ENCODE measurements at places on chromosomes 12 and 14. TPM values are rescaled to one million over a fixed set of nuclear protein-coding genes. Genes with fewer than 3 reads are reported as not detected.

- H3K4me1 ChIP-seq, result no peaks in the 10 kb centered on the region
- no peak overlapping the region for H3K4me3 ChIP-seq
- no peak for DNase-seq
- no peaks in the 10 kb centered on the region for H3K36me3 ChIP-seq
- H3K27me3 ChIP-seq, result peaks cover 6% of the 10 kb centered on the region
- no peak overlapping the region for H3K27ac ChIP-seq
Measured at GRCh38 chr12:116659771-116660481, 77.9 kb downstream of the SPRING1 start.

Gene SRRM4
- total RNA-seq, result not detected

- DNase-seq, result no peak
- no peak overlapping the region for H3K4me3 ChIP-seq
- H3K36me3 ChIP-seq, result no peaks in the 10 kb centered on the region
- H3K4me1 ChIP-seq, result peaks cover 22% of the 10 kb centered on the region
Measured at GRCh38 chr12:12803186-12803585, 10.0 kb upstream of the DDX47 start.

GRCh38 chr12:40583743-40584142 is 108.5 kb upstream of the CNTN1 start:
- H3K4me3 ChIP-seq, result no peak overlapping the region
- H3K36me3 ChIP-seq, result no peaks in the 10 kb centered on the region
- no peak for DNase-seq
- no peak overlapping the region for H3K27ac ChIP-seq
- H3K4me1 ChIP-seq, result no peaks in the 10 kb centered on the region
- no peaks in the 10 kb centered on the region for H3K27me3 ChIP-seq

DNA sequence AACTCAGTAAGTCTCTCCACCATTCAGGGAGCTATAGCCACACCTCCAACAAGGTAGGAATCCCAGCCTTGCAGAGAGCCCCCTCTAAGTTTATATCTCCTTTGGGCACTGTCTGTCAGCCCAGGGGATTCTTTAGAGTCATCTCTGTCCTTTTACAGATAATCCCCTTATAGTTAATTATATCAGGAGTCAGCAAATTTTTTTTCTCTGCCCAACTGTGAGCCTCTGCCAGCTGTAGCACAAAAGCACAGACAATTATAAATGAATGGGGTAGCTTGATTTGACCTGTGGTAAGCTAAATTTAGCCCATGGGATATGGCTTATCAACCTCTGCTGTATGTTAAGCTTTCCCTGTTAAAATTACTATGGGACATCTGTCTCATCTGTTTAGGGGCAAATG is 8.3 kb downstream of the CEP128 start:
- no peak for DNase-seq
- no peak overlapping the region for H3K4me3 ChIP-seq

- no peak overlapping the region for H3K27ac ChIP-seq
- peaks cover 59% of the 10 kb centered on the region for H3K36me3 ChIP-seq
- peaks cover 32% of the 10 kb centered on the region for H3K4me1 ChIP-seq
- no peak overlapping the region for H3K4me3 ChIP-seq
- DNase-seq, result no peak
- no peaks in the 10 kb centered on the region for H3K27me3 ChIP-seq
Measured at GRCh38 chr12:57095440-57095839, 6.5 kb downstream of the NAB2 start.

- no peak for DNase-seq
- no peaks in the 10 kb centered on the region for H3K27me3 ChIP-seq
- no peaks in the 10 kb centered on the region for H3K36me3 ChIP-seq
- no peaks in the 10 kb centered on the region for H3K4me1 ChIP-seq
- no peak overlapping the region for H3K4me3 ChIP-seq
Measured at GRCh38 chr12:20194171-20194570, 174.2 kb upstream of the PDE3A start.

GRCh38 chr12:72133497-72134055 is 138.6 kb upstream of the TRHDE start:
- H3K27me3 ChIP-seq, result no peaks in the 10 kb centered on the region
- no peaks in the 10 kb centered on the region for H3K4me1 ChIP-seq
- no peak for DNase-seq
- no peaks in the 10 kb centered on the region for H3K36me3 ChIP-seq
- no peak overlapping the region for H3K27ac ChIP-seq

Gene NANOG
- total RNA-seq, result not detected

DNA sequence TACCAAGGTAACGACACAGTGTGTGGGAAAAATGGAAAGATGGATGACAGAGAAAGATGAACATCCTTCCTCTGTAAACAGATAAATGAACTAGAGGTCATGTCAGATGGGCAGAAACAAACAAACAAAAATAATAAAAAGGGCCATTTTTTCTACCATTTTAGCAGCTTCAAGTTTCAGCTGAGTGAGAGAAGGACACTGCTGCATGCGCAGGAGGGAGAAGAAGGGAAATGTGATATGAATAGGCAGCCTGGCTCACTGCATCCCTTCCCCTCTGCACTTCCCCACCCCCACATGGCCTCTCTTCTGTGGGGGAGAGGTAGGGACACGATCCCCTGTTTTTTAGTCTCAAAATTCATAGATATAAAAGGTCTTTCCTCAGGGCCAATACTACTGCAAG is 492.0 kb downstream of the NELL2 start:
- DNase-seq, result no peak
- no peaks in the 10 kb centered on the region for H3K4me1 ChIP-seq
- no peak overlapping the region for H3K27ac ChIP-seq
- no peaks in the 10 kb centered on the region for H3K36me3 ChIP-seq
- no peak overlapping the region for H3K4me3 ChIP-seq
- H3K27me3 ChIP-seq, result no peaks in the 10 kb centered on the region

Gene LRP1-AS
- not detected for total RNA-seq

DNA sequence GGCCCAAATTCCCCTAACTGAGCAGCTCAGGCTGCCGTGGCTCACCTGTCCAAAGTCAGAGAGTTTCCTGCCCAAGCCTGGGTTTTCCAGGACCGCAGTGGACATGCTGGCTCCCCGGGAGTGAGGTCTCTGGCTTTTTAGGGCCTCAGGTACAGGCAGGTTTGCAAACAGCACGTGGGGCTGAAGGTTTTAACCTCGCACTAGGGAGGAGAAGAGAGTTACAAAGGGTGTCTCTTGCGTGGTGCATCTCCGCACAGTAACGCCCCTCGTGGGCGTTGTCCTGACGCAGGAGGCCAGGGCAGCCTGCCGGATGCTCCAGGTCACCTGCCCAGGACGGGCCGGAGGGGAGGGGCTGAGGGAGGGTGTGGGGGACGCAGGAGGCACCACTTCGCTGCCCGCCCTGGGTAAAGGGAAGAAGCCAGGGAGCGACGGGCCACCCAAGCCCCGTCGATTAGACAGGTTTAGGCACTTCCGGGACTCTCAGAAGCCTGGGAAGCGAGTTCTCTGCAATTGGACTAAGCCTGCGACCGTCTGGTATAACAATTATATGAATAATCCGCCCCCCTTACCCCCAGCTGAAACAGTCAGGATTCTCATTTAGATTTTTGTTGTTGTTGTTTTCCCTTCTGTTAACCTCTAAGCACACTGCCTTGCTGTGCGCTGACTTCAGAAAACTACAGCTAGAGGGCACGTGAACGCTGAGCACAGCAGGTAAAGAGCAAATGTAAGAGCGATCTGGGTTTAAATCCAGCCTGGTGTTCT is at the start of gene PAH:
TSS of gene PAH (minus strand) at position 219 of the 762 bp plus-strand sequence. CDS start at position 105, 114 bp downstream.
- no peaks in the 10 kb centered on the region for H3K36me3 ChIP-seq
- H3K27me3 ChIP-seq, result no peaks in the 10 kb centered on the region
- peak within 1 kb of the TSS; percentile 3 for H3K4me3 ChIP-seq
- no peaks in the 10 kb centered on the region for H3K4me1 ChIP-seq

DNA sequence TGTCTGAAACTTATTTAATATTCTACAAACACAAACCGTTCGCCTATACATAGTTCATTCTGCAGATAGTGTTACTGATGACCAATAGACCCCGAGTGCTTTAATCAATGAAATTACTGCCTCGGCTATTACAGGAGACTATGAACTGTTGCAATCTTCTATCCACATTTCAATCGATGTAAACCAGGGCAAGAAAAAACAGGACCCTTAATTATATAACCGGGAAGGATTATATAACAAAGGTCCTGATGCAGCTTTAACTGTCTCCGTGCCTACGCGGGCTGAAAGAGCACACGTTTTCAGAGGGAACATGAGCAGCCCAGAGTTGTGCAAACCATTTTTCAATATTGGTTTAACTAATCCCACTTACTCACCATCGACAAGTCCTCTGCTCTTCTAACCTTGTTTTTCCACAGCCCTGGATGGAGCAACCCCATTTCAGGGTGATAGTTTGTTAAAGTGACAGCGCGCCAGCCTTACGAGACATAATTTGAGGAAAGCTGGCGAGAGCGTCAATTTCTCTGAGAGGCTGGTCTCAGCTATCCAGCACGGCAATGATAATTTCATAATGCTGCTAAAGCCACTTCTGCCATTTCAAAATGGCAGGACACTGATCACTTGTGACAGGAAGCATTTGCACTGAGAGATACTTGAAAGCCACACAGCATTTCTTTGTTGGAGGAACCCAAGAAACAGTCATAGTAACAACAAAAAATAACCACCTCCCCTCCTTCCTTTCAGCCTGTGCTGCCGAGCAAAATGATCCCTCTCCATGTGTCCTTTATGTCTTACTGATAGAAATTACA is 184.6 kb downstream of the FOXN3 start:
- H3K27me3 ChIP-seq, result no peaks in the 10 kb centered on the region
- no peak for DNase-seq
- no peak overlapping the region for H3K27ac ChIP-seq
- H3K4me1 ChIP-seq, result no peaks in the 10 kb centered on the region
- H3K4me3 ChIP-seq, result no peak overlapping the region
- H3K36me3 ChIP-seq, result no peaks in the 10 kb centered on the region

DNA sequence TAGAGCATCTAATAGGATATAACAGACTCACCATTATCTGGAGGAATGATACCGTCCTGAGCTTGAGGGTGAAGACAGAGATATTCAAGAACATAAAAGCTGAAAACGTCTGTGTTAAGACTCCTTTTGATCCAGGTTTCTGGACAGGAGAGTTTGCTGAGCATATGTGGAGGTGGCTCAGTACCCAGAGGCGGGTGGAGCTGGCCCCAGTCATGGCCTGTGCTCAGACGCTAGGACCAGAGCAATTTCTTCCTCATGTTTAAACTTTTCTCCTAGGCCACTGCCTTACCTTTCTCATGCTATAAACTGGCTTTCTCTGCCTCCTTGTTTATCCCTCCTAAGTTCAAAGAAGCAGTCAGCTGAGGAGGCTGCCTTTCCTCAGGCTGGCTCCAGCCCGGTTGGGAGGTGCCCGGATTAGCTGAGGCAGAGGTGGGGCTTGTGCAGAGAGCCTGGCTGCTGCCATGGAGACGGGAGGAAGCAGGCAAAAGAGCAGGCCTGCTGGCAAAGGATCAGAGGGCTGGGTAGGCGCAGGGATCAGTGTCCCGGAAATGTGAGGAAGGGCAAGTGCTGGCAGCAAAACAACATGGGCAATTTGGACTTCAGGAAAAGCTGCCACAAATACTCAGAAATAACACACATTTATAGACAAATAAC is 13.7 kb downstream of the COA8 start:
- H3K27me3 ChIP-seq, result no peaks in the 10 kb centered on the region
- no peaks in the 10 kb centered on the region for H3K4me1 ChIP-seq
- no peak overlapping the region for H3K27ac ChIP-seq
- no peak for DNase-seq
- no peak overlapping the region for H3K4me3 ChIP-seq
- H3K36me3 ChIP-seq, result peaks cover 16% of the 10 kb centered on the region

GRCh38 chr12:120903412-120904196 is 554 bp downstream of the SPPL3 start:
- no peaks in the 10 kb centered on the region for H3K27me3 ChIP-seq
- peak; percentile 71 for DNase-seq
- peak overlapping the region; percentile 61 for H3K27ac ChIP-seq
- H3K4me1 ChIP-seq, result peaks cover 19% of the 10 kb centered on the region
- H3K4me3 ChIP-seq, result peak overlapping the region; percentile 68

DNA sequence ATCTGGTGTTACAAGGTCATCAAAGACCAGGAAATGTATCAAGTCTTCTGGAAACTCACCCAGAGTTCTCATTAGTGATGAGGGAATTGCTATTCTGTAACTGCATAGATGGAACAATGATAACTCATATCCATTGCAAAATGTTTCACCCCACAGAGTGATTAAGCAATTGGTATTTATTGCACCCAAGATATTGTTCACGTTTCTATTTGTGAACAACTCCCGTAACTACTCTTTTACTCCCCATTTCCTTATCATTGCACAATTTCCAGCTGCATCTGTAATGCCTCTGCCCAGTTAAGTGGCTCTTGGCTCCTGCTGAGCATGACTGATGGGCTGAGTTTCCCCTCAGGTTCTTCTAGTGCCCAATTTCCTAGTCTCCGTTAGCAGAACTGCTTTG is 108.7 kb upstream of the PRICKLE1 start:
- no peak for DNase-seq
- H3K27ac ChIP-seq, result no peak overlapping the region
- H3K27me3 ChIP-seq, result no peaks in the 10 kb centered on the region
- no peaks in the 10 kb centered on the region for H3K36me3 ChIP-seq
- no peak overlapping the region for H3K4me3 ChIP-seq

GRCh38 chr14:100275214-100275613 is 31.0 kb downstream of the SLC25A29 start:
- H3K4me3 ChIP-seq, result no peak overlapping the region
- peaks cover 17% of the 10 kb centered on the region for H3K4me1 ChIP-seq
- H3K27me3 ChIP-seq, result no peaks in the 10 kb centered on the region

GRCh38 chr14:77032491-77032843 is 4.0 kb upstream of the IRF2BPL start:
- peak overlapping the region; percentile 78 for H3K4me3 ChIP-seq
- peaks cover 62% of the 10 kb centered on the region for H3K4me1 ChIP-seq
- no peaks in the 10 kb centered on the region for H3K27me3 ChIP-seq
- no peaks in the 10 kb centered on the region for H3K36me3 ChIP-seq
- no peak for DNase-seq
- H3K27ac ChIP-seq, result peak overlapping the region; percentile 90

Gene PAWR
- 2.4 TPM for total RNA-seq

GRCh38 chr12:32874975-32875374 is 21.6 kb downstream of the PKP2 start:
- H3K36me3 ChIP-seq, result no peaks in the 10 kb centered on the region
- DNase-seq, result no peak
- H3K4me1 ChIP-seq, result no peaks in the 10 kb centered on the region
- no peak overlapping the region for H3K27ac ChIP-seq

Gene NAV3
- total RNA-seq, result not detected

Gene SLC4A8
- 2.0 TPM for total RNA-seq

Gene GLT1D1
- total RNA-seq, result 0.22 TPM

DNA sequence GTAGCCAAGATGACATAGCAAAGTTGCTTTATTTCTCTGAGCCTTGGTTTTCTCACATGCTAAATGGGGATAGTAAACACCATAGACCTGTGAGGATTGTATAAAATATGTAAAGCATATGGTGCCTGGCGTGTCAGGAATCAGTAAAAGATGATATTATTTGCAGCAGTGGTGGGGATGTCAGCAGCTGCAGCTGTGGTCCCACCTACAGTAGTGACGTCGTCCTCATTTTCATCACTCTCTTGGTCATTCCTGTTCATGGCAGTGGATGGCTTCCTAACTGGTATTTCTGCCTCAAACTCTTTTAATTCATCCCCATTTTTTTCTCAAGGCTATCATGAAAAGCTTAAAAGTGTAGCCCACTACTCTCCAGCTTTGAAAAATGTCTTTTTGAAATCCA is 12.1 kb downstream of the BMAL2 start:
- H3K27ac ChIP-seq, result no peak overlapping the region
- H3K4me3 ChIP-seq, result no peak overlapping the region
- H3K27me3 ChIP-seq, result no peaks in the 10 kb centered on the region
- no peak for DNase-seq
- H3K36me3 ChIP-seq, result no peaks in the 10 kb centered on the region

- no peaks in the 10 kb centered on the region for H3K4me1 ChIP-seq
- H3K27me3 ChIP-seq, result no peaks in the 10 kb centered on the region
- DNase-seq, result no peak
Measured at GRCh38 chr12:59079472-59079871, 159.2 kb upstream of the LRIG3 start.

- no peak overlapping the region for H3K27ac ChIP-seq
- DNase-seq, result no peak
- no peaks in the 10 kb centered on the region for H3K27me3 ChIP-seq
- peaks cover 26% of the 10 kb centered on the region for H3K4me1 ChIP-seq
Measured at GRCh38 chr14:105333020-105333490, 18.5 kb downstream of the PACS2 start.

Gene SLC38A4
- not detected for total RNA-seq
